ENCODE measurements at places on chromosomes 6 and 20. TPM values are rescaled to one million over a fixed set of nuclear protein-coding genes. Genes with fewer than 3 reads are reported as not detected.

ECT2L gene
- not detected for total RNA-seq

- peak; percentile 38 for DNase-seq
These were observed 14.4 kb upstream of the SLC17A2 start for GRCh38 chr6:25944688-25945574.

DNA sequence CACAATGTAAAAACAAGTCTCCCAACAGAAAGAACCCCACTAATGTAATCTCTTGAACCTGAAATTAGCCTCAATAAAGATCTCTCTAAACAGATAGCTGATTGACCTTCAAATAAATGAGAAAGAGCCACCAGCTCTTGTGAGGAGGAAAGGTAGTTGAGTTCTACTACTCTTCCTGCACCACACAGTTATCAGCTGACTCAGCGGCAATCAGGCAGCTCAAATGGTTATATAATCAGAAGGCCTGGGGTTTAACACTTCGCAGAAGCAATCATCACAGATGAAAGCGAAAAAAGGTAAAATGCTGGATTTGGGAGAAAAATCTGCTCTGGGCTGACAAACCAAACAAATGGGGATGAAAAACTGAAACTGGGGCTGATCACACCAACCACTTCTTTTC is 91.8 kb downstream of the CHD6 start:
- no peak for DNase-seq

DNA sequence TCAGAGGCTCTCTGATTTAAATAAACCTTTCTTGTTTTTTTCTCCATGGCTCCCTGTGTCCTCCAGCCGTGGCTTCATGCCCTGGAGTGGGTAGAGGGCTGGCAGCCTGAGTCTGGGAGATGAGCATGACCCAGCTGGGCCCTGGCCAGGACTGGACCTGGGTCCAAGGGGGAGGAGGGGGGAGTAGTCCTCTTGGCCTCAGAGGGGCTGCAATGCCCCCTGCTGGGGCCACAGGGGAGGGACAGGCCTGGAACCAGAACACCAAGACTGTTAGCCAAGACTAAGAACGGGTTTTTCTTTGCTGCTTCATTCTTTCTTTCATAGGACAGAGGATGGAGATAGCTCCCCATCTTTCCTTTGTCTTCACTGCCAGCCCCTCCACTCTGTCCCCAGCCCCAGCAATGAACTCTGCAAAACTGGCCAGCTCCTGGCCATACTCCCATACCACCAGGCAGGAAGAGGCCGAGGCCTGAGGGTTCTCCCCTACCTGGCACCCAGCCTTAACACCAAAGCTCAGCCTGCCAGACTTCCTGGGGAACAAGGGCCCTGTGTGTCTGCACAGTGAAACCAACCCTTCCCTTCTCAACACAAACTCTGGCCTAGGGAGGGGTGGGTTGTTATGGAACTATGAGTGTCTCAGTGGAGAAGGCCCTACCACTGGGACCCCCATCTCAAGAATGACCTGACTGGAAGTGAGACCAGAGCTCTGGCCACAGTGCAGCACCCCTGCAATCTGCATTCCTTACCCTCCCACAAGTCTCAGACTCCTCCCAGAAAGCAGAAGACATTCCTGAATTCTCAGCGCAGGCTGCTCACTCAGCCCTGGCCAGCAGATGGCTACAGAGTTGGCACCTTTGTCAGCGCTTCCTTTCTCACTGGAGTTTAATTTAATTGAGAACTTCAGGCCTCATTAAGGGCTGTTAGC is 11.0 kb downstream of the SLC29A1 start:
- DNase-seq: no peak

- no peak for DNase-seq
These were observed 16.8 kb downstream of the FOXC1 start for GRCh38 chr6:1626481-1626880.
